ENCODE measurements at places on chromosomes 7 and 10.
A peak's percentile ranks its signal among the peaks of the same experiment; 100 is the strongest.

- no peak overlapping the region for H3K4me3 ChIP-seq
- H3K4me1 ChIP-seq: no peaks in the 10 kb centered on the region
- no peaks in the 10 kb centered on the region for H3K27me3 ChIP-seq
These were observed 46.3 kb downstream of the CUL2 start for GRCh38 chr10:35043796-35044344.

DNA sequence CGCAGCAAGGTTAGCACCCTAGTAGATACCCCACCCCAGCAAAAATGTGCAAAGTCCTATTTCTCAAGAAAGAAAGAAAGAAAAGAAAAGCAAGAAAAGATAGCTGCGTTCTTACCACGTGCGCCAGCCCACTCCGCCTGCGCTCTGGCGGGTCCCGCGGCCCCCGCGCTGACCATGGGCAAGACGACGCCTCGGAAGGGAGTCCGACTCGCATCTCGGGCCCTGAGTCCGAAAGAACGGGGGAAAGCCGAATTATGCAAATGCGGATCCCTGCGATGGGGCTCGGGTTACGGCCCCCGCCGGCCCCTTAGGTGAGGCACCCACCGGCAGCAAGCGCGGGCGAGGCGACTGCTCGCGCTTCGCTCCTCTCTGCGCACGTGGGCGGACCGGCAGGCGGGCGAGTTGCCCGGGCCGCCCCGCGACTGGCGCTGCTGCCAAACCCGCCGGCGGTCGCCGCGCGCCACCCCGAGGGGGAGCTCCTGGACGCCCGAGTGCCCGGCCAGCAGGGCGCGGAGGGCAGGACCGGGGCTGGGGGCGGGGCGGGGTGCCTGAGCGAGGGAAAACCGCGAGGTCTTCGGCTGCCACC lies 2.4 kb upstream of the EGR2 start:
- no peak for DNase-seq
- peaks cover 23% of the 10 kb centered on the region for H3K27me3 ChIP-seq
- H3K4me1 ChIP-seq: peaks cover 23% of the 10 kb centered on the region
- H3K27ac ChIP-seq: no peak overlapping the region
- no peaks in the 10 kb centered on the region for H3K36me3 ChIP-seq

DNA sequence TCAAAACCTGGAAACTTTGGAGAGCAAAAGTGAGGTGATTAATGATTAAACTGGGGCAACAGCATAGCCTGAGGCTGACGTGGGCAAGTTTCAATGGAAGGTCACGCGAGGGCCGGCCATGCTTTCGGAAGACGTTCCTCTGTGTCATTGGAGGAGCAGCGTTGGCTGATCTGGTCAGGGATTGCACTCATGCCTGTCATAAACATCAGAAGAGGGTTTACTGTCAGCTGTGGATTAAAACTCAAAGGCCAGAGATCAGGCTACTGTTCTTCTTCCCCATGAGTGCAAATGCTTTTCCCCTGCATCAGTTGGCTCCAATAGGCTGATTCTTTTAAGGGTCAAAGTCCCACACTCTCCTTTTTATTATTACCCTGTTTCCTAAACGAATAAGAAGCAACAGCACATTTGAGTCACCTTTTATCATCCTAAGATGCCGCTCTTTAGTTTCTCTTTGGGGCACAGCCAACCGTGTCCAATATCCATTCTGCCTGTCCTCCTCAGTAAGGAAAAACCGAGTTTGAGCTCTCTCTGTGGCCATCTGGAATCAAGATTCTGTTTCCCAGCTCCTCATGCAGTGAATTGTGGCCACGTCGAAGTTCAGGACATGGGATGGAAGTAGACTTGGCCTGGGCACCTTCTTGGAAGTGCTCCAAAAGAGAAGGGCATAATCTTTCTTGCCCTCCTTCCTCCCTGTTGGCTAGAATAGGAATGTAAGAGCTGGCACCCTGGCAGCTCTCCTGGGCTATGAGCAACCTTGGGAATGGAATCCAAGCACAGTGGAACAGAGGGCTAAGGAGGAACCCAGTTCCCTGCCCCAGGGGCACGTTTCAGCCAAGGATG lies 62.5 kb upstream of the INSIG1 start:
- no peak overlapping the region for H3K4me3 ChIP-seq
- DNase-seq: no peak
- H3K27ac ChIP-seq: no peak overlapping the region
- peaks cover 4% of the 10 kb centered on the region for H3K27me3 ChIP-seq

GRCh38 chr7:23175938-23176337 lies 5.9 kb upstream of the NUP42 start:
- H3K4me1 ChIP-seq: peaks cover 5% of the 10 kb centered on the region
- no peaks in the 10 kb centered on the region for H3K27me3 ChIP-seq
- DNase-seq: no peak
- no peak overlapping the region for H3K27ac ChIP-seq
- H3K36me3 ChIP-seq: peaks cover 2% of the 10 kb centered on the region
- no peak overlapping the region for H3K4me3 ChIP-seq

DNA sequence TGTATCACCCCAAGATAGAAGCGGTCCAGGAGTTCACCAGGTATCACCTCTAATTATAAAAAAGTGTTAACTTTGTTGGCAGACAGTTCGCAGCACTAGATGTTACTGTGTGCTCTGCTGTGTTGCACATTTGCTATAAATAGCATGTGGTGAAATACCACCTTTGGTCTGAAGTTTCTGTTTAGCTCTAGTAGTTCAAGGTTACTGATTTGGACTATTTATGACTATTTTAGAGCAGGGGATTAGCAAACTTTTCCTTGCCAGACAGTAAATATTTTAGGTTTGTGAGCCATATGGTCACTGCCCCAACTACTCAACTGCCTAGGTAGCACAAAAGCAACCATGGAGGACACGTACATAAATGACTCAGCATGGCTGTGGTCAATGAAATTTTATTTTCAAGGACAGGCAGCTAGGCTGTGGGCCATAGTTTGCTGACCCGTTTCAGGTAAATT lies 16.5 kb downstream of the DENND10 start:
- H3K4me3 ChIP-seq: no peak overlapping the region
- H3K4me1 ChIP-seq: peaks cover 58% of the 10 kb centered on the region
- H3K27me3 ChIP-seq: no peaks in the 10 kb centered on the region
- peaks cover 30% of the 10 kb centered on the region for H3K36me3 ChIP-seq
- peak; percentile 96 for DNase-seq

DNA sequence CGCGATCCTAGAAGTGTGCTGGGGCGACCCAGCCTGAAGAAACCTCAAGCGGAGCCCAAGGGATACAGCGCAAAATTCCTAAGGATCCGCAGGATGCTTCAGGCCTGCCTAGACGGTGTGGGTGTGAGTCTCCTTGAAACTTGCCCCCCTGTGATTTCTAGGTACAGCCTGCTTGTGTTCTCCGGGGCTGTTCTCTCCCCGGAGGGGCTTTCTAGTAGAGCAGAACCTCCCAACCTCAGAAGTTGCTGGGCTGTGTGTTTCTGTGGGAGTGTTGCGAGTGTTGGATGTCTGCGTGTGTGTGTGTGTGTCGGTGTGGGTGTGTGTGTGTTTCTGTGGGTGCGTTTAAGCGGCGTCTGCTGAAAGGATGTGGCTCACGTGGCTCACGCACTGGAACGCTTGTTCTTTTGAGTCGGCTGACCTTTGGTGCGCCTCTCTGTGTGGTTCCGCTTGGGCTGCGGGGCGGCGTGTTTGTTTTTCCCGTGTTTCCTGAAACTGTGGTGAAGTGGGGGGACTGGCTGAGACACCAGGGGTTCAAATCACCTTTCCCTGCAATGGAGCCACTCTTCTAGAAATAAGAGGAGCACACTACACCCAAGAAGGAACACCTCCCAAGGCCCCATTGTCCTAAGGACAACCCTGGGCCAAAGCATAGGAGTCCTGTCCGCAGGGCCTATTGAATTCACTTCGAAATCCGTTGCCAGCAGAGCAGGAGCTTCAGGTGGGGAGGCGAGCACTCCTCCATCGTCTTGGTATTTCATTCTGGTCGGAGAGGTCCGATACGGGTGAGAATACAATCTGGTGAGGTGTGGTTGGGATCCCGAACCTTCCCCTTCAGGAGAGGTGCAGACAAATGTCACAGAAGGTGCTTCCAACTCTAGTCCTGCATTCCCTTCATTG lies 25.1 kb upstream of the ZNF273 start:
- DNase-seq: no peak
- H3K27me3 ChIP-seq: peaks cover 86% of the 10 kb centered on the region
- H3K27ac ChIP-seq: no peak overlapping the region
- H3K36me3 ChIP-seq: no peaks in the 10 kb centered on the region
- peaks cover 10% of the 10 kb centered on the region for H3K4me1 ChIP-seq
- H3K4me3 ChIP-seq: no peak overlapping the region

GRCh38 chr10:14815681-14816080 lies 22.2 kb downstream of the CDNF start:
- 0 out of 2 replicates have a peak, but pooled peaks cover 7% of the 10 kb centered on the region for H3K4me1 ChIP-seq
- DNase-seq: no peak
- no peaks in the 10 kb centered on the region for H3K27me3 ChIP-seq

DNA sequence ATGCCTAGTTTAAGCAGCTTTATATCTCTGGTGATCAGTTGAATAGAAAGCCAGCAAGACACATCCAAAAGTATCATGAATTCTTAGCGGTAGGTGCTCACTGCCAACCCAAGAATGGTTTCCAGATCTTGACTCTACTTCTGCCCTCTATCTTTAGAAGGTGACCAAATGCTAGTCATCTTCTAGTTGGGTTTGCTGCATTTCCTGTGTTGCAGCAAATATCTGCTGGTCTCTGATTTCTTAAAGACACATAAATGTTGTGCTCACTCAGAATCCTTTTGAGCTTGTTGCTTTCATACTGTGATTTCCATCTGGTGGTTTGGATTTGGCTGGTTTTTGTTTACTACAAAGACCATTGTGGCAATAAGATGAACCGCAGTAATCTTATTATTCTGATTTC lies 2.2 kb downstream of the CDC123 start:
- no peak for DNase-seq
- no peaks in the 10 kb centered on the region for H3K27me3 ChIP-seq
- H3K36me3 ChIP-seq: peaks cover 14% of the 10 kb centered on the region
- no peak overlapping the region for H3K4me3 ChIP-seq
- H3K4me1 ChIP-seq: peaks cover 22% of the 10 kb centered on the region

- no peak for DNase-seq
- no peaks in the 10 kb centered on the region for H3K36me3 ChIP-seq
- no peaks in the 10 kb centered on the region for H3K4me1 ChIP-seq
- H3K4me3 ChIP-seq: no peak overlapping the region
These were observed 78.0 kb downstream of the ADARB2 start for GRCh38 chr10:1659221-1659791.

DNA sequence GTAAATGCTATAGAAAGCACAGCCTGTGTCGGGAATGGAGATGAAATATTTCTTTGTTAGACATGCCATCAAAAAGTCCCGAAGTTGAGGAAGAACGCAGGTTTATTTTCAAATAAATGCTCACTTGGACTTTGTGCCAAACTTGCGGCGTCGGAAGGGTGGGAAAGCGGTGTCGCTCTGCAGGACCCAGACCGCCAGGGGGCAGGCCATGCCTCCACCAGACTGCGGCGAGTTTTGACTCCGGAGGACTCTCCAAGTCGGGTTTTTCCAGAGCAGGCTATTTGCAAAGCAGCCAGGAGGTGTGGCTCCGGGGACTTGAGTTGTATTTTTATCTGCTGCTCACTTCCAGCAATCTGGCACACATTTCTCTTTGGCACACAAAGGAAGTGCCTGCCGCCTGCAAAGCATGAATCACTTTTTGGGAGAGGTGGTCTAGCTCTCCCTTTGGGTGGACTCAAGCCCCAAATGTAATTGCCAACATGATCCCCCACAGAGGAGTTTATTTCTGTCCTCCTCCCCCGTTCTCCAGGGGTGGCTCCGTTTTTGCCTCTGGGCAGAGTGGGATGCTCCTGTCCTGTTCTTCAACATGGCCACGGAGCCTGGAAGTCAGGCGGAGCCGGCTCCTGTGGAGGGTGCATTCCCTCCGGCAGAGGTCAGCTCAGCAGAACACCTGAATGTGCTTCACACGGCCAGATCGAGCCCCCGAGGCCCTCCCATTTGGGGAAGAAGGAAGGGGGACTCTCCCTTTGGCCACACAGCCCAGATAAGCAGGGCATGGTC lies 82.3 kb upstream of the GPR26 start:
- no peak overlapping the region for H3K4me3 ChIP-seq
- peak; percentile 34 for DNase-seq
- H3K4me1 ChIP-seq: peaks cover 7% of the 10 kb centered on the region

DNA sequence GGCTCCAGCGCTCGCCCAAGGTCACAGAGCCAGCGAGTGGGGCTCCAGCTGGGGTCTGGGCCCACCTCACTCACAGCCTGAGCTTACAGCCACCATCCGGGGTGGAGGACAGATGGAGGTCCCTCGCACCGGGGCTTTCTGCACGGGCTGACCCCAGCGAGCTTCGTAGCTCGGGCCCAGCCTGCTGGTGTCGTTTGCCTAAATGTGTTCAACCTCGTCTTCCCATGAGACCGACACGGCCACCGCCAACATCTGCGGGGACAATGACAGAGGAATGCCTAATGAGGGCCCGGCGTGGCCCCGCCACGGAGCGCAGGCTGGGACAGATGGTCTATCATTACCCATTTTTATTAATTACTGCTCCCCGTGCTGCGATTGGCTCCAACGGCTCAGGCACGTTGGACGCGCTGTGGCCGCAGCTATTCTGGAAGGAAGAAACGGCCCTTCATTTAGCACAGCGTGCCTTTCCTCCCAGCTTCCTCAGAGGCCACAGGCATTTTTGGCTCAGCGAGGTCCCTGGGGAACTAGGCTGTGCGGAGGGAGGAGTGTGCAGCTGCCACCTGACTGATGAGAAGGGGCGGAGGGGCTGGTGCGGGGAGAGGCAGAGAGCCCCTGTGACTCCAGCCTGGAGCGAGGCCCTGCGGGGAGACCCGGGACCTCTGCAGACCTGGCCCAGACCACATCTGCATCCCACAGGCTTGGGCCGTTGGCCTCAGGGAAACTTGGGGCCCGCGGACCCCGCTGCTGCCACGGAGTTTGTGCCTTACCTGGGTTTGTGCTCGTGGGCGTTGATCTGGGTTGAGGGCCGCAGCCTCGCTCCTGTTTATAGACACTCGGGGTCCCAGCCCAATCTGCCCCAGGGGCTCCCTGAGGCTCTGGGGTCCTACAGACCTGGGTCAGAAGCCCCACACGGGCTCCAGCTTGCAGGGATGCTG lies 22.9 kb upstream of the ELFN1 start:
- no peak for DNase-seq
- peaks cover 68% of the 10 kb centered on the region for H3K4me1 ChIP-seq
- no peaks in the 10 kb centered on the region for H3K36me3 ChIP-seq
- H3K27ac ChIP-seq: no peak overlapping the region

DNA sequence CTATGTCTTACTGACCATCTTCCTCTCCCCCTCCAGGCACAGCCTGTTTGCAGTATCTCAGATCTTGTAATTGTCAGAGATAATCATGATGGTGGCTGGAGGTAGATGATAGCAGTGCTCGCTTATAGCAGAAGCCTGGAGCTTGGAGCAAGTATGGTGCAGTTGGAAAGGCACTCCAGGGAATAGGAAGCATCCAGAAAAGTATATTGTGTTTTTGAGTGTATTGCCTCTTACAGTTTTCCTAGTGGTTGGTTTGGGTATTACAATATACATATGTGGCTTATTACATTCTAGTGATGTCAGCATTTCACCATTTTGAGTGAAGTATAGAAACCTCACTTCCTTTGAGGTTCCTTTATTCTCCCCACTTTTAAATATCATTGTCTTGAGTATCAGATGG lies 101.5 kb downstream of the STK31 start:
- H3K36me3 ChIP-seq: no peaks in the 10 kb centered on the region
- no peaks in the 10 kb centered on the region for H3K4me1 ChIP-seq
- H3K4me3 ChIP-seq: no peak overlapping the region
- no peaks in the 10 kb centered on the region for H3K27me3 ChIP-seq
- H3K27ac ChIP-seq: no peak overlapping the region

All from HepG2 (cell line).